ENCODE measurements at places on chromosomes 5 and 9.
A peak's percentile ranks its signal among the peaks of the same experiment; 100 is the strongest.

DNA sequence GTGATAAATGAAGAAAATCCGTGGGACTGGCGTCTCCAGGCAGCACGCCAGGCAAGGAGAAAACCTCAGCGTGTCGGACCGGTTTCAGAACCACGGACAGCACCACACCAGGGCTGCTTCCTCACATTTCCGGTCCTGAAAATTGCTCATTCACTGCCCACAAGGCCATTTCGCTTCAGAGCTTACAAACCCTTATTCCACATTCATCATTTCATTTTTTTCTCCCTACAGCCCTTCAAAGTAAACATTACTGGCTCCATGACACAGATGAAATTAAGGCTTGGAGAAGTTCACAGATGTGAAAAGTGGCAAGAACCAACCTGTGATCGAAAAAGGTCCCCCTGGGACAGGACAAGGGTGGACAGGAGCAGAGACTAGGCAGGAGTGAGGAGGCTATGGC is 1.5 kb upstream of the GPRIN1 start:
- no peak for DNase-seq

GRCh38 chr9:134766587-134766986 is 114.0 kb upstream of the FCN2 start:
- DNase-seq: no peak

GRCh38 chr5:76986825-76987526 is 34.1 kb downstream of the CRHBP start:
- peak; percentile 54 for DNase-seq

DNA sequence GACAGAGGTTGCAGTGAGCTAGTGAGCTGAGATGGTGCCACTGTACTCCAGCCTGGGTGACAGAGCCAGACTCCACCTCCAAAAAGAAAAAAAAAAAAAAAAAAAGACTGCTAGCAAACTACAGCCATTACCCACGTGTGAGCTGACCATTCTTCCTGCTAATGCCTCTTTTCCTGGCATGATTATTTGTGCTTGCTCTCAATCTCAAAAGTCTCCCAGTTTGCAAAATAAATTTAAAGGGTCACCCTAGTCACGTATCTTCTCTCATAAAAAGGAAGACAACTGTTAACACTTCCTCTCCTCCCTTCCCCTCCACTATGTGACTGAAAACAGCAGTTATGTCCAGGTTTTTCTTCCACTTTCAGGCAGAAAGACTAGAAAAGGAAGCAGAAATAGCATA is 37.2 kb downstream of the TRIM36 start:
- DNase-seq: no peak
